NCI-H1048 (cell line): ENCODE measurements at places on chromosomes 11 and 22.

DNA sequence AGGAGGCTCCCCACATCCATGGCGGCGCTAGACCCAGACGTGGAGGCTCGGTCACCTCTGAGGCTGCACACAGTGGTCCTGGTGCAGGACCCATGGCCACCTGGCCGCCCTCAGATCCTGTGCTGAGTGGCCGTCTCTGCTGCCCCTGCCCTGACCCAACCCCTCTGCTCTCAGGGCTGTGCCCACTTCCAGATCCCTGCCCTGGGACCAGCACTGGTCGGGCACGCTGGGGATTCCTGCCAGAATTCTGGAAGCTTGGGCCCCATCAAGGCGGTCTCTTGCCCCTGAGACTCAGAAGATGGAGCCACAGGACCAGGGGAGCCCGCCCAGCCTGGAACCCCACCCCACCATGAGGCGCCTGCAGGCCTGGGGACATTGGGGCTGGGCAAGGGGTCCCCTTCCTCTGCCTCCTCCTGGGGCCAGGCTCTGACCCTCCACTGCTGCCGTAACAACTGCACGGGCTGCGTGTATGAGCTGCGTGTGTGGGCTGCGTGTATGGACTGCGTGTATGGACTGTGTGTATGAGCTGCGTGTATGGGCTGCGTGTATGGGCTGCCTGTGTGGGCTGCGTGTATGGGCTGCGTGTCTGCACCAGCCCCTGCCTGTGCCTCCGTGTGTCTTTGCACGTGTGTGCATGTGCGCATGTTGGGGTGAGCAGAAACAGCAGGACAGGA lies 48.7 kb downstream of the IGLL1 start:
- DNase-seq = no peak

DNA sequence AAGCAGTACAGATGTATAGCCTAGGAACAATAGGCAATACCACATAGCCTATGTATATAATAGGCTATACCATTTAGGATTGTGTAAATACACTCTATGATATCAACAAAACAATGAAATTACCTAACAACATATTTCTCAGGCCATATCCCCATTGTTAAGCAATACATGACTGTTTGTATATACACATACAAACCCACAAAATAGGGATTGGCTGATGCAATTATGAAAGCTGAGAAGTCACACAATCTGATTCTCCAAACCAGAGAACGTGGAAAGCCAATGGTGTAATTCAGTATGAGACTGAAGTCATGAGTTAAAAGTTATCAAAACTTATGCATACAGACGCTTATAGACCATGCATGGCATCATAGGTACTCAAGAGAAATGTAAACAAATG lies 700.1 kb upstream of the RAG2 start:
- no peak for DNase-seq

GRCh38 chr22:41217553-41218157 lies 12.5 kb downstream of the L3MBTL2 start:
- DNase-seq = no peak

DNA sequence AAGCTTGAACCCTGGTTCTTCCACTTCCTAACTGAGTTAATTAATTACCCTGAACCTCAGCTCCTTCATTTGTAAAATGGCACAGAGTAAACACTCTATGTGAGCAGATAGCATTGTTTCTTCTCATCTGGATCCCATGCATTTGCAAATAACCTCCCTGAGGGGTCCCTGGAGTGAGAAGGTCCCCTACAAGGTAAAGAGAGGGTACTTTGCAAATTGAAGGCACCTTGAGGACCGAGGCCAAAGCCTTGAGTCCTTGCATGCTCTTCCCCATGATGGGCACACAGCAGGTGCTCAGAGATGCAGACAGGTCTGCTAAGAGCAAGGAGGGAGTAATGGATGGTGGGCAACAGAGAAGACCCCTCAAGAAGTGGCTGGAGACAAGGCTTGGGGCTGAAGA lies 33.2 kb downstream of the OTOG start:
- DNase-seq = no peak

GRCh38 chr22:24367841-24368240 lies 59.6 kb upstream of the ADORA2A start:
- no peak for DNase-seq

DNA sequence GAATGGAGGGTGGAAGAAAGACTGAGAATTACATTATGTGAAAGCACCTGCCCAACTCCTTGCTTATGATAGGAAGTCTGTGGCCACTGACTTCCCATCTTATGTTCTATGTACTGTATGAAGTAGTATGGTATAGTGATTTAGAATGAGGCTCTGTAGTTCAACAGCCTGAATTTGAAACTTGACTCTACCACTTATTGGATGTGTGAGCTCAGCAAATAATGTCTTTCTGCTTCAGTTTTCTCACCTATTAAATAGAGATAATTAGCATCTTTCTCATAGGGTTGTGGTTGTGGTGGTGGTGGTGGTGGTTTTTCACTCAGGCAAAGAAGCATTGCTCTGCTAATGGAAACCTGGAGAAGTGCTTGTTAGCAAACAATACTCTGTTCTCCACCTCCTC lies 121.6 kb downstream of the PAX6 start:
- DNase-seq = no peak
